ENCODE measurements at places on chromosomes 1 and 21.

DNA sequence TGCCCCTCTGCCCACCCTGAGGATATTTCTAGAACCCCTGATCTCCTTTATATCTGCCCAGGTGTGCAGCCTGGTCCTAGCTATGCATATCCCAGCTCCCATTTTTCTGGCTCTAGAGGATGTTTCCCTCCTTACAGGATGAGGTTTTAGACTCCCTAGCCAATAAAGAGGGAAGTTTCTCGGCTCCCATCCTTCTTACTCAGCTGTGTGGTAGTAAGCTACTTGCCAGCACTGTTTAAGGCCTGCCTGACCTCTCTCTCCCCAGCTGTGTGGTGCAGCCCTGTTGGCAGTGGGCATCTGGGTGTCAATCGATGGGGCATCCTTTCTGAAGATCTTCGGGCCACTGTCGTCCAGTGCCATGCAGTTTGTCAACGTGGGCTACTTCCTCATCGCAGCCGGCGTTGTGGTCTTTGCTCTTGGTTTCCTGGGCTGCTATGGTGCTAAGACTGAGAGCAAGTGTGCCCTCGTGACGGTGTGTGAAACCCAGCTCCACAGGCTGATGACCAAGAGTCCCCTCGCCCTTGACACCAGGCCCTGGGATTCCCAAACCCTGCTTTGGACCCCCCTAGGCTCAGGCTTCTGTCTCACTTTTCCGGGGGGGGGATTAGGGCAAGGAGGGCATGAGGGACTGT lies 7.8 kb upstream of the P3R3URF start:
- DNase-seq, result no peak

DNA sequence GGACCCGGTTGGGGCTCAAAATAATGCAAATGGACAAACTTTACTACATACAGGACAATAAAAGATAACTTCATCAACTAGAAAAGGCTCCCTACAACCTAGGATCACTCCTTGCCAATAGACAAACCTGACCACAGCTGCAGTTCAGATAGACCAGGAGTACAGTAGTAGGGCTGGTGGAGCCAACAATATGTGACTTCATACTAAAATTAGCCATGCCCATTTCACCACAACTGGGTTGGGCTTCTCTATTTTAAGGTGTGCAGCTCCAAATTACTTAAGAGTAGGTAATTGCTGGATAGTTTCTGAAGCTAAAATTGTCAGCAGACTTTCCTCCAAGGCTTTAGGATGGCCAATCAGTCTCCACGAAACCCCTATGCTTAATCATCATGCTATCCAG lies 3.9 kb downstream of the DENND1B start:
- no peak for DNase-seq

DNA sequence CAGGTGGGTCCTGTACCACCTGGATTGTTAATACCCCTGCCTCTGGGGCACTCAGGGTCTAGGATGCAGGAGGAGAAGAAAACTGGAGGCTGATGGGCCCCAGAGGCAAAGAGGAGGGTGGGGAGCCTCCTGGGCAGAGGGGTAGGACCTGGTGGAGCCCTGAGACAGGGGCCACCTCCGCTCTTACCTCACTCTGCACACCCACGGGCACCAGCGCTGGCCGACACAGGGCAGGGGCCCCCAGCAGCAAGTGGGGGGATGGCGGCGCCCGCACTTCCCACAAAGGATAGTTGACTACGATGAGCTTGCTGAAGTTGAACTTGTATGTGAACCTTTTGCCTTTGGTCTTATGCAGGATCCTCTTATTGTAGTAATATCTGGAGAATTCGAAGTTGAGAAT lies 1.1 kb downstream of the ETV3L start:
- DNase-seq, result no peak

DNA sequence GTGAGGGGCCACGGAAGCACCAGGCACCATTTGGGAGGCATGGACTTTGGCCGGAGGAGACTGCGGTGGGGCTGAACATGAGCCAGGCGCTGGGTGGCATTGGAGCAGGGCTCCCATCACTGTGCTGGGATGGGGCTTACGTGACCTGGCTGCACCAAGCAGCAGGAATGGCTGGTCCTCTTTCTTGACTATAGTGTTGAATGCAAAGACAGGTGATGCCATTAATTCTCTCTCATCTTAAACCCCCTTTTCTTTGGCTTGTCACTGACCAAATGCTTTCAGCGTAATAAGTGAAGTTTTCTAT lies 447.9 kb downstream of the CAMTA1 start:
- no peak for DNase-seq

- DNase-seq, result no peak
These were observed 206.9 kb downstream of the ASTN1 start for GRCh38 chr1:176957603-176958002.

- DNase-seq, result no peak
These were observed 82.0 kb upstream of the PTGFR start for GRCh38 chr1:78408810-78409209.

DNA sequence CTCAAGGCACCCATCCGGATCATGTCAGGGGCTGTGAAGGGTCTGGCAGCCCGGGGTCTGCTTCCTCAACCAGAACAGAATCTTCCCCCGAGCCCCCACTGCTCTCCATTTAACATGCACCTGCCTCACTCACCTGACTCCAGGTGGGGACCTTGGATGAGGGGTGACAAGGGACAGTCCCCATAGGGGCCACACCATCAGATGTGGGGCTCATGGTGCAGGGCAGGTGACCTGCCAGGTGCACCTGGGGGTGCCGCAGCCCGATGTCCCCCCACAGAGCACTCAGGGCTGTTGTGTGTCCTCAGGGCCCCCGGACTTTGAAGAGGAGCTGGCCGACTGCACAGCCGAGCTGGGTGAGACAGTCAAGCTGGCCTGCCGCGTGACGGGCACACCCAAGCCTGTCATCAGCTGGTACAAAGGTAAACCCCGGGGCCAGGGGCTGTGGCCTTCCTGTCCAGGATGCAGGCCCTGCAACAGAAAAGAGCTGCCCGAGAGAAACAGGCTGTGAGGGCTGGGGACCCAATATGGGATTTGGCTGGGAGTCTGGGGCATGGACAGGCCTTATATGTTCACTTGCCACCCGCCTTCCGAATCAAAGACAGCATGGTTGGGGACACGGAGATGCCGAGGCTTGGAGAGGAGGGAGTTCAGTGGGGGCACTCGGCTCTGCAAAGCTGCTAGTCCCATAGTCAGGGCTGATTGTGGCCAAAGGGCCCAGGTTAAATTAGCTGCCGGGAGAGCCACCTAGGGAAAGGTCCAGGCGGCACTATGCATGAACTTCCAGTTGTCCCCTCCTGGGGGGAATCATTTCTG lies 64.6 kb downstream of the TRIM11 start:
- no peak for DNase-seq

DNA sequence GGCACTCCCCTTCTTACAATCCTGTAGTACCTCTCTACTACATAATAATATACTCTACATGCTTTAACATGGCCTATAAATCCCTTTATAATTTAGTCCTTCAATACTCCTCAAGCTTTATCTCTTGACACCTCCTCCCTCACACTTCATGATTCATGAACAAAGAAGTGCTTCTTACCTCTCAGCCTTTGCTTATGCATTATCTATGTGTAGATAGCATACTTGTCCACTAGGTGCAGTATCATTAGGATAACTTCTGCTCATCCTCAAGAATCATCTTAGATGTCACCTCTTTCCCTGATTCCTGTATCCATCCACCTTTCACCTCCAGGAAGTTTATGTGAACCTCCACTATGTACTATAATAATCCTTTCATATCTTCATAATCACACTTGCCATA lies 74.4 kb downstream of the COL24A1 start:
- DNase-seq, result no peak

DNA sequence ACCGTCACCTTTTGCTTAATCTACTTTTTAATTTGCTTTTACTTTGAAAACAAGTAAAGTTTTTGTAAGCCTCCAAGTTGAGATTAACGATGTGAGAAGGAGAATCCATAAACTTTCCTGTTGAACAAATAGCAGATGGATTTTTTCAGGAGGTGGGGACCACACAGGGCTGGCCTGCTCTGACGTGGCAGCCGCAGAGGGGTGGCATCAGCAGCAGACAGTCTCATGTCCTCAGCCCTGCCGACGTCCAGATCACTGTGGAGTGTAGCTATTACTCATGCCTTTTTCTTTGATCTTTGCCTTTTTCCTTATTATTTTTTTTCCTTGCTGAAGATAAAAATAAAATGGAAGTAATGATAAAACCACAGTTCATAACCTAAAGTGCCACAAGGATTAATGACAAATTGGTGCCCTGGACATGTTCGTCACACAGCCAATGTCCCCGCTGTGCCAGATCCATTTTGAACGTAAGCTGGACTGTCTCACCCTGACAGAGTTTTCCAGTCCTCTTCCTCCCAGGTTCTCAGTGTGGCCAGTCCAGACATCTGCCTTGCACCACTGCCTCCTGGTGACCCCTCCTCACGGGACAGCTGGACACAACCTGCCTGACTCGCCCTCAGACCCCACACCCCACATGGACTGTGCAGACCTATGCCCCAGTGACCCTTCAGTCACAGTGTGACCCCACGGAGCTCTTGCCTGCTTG lies 15.4 kb upstream of the ZBTB21 start:
- DNase-seq, result no peak

DNA sequence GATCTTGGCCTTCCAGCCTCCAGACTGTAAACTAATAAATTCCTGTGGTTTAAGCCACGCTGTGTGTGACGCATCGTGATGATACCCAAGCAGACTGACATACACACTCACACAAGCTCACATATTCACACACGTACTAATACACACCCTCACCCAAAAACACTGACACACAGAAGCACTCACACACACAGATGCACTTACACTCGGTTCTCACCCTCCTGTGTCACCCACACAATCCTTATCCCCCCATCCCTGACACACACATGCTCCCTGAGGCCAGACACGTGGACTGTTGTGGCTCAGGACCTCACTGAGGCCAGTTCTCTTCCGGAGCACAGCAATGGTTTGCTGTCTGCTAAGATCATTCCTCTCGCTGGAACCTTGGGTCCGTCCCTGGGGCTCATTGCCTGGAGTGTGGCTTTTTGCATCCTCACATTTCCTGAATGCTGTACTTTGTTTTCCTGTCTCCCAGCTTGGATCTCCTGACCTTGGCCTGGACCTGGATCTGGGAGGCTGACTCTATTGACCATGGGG lies 76.9 kb upstream of the LYST start:
- DNase-seq, result no peak

DNA sequence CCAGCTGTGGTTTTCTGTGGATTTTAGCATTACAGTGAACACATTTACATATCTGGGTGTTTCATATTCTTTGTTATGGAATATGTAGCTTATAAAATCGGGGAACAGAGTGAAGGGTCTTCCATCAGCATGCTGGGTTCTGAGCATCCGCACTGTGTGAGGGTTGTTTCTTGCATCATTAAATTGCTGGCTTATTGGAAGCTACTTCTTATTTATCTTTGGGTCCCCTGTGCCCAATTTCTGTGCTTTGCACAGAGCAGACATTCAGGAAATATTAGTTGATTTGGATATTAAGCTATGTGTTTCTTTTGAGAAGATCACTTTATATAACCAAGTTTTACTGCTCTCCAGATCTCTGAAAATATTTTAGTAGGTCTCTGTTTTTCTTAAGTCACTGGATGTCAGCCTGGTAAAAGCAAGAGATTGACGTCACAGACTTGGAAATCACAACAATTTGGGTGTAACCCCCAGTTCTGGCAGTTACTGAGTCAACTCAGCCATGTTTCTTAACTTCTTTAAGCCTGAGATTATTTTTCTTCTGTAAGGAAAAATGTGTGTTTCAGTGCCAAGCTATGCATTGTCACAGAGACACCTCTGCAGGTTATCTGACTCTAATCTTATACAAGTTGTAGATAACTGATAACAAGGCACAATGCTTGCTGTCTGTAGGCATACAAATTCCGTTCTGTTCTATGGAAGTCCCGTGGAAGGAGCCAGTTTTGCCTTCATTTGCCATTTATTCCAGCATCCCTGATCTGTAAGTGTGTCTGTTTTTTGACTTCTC lies 258.3 kb upstream of the KAZN start:
- no peak for DNase-seq

- no peak for DNase-seq
These were observed 59.1 kb downstream of the FAAP20 start for GRCh38 chr1:2135441-2135841.

GRCh38 chr1:209443975-209444651 lies 139.4 kb upstream of the CAMK1G start:
- no peak for DNase-seq

- no peak for DNase-seq
These were observed 117.6 kb downstream of the LEPR start for GRCh38 chr1:65538086-65538485.

DNA sequence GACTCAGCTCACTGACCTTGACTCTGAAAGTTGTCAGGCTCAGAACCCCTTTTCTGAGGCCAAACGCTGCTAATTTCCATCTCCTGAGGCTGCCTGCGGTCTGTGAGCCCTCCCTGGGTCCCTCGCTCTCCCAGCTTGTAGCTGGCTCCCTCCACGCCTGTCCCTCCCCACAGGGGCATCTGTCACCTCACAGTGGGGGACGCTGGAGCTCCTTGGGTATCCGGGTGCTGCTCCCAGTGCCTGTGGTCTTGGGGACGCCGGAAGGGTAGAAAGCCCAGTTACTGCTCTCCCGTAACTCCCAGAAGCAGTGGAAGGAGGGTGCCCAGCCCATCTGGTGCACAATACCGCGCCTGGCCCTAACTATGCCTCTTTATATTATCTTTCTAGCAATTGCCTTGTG lies 13.0 kb upstream of the MMEL1 start:
- no peak for DNase-seq

DNA sequence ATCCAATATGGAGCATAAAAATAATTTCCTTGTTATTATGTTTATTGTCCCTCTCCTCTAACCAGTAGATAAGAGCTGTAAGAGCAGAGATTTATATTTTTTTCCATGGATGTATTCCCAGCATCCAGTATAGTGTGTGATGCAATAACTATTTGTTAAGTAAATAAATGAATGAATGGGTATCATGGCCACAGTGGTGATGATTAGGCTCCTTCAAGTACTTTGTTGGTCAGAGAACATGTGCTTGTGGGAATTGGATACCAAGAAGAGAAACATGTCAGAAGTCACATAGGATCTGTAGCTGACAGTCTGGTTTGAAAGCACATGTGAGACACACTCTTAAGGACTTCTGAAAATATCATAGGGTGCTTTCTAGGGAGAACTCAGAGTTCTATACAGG lies 588.5 kb downstream of the AGBL4 start:
- DNase-seq, result no peak

GRCh38 chr1:115456441-115456961 lies 118.5 kb upstream of the NGF start:
- DNase-seq, result no peak

- DNase-seq, result no peak
These were observed 793.2 kb downstream of the PLA2G4A start for GRCh38 chr1:187621951-187622350.

DNA sequence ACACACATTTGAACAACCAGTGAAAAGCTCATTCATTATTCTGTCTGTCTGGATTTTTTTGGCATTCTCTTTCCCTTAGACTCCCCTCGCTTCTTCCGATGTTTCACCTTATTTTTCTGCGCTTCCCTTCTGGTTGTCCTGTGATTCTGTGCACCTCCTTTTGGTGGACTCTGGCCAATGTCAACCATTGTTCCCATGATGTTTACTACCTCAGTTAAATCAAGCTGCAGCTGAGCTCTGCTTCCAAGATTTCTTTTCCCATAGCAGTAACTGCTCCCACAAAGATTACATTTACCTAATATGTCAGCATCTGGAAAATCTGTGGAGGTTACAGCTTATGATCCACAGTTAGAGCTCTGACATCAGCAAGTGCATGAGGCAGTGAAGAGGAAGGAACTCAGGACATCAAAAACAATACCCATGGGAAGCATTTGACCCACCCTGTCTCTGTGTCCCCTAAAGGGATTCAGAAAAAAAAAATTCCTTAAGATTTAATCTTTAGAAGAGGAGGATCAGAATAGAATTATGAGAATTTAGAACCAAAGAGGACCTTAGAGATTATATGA lies 69.9 kb upstream of the ADAMTS5 start:
- DNase-seq, result no peak

- DNase-seq, result no peak
These were observed 130.6 kb downstream of the TGFB2 start for GRCh38 chr1:218475699-218476098.
